ENCODE measurements at places on chromosomes 5 and 9.

- DNase-seq, result no peak
Observed at GRCh38 chr5:91643797-91644196, 260.7 kb upstream of the ARRDC3 start.

DNA sequence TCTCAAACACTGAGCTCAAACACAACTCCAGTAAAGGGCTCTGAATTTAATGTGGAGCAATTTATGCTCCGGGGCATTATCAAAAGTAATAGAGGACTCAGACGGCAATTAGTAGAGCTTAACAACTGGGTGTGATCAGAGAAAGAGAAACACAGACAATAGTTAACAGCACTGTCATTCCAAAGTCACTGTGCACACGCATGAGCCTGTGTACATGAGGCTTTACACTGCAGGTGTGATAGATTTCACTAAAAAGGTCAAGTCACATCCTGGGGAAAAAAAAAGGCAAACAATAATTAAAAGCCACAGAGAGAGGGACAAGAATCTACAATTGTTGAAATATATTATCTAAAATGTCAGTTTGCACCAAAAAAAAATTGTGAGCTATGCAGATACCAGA, 956.5 kb downstream of the CDH18 start:
- no peak for DNase-seq

DNA sequence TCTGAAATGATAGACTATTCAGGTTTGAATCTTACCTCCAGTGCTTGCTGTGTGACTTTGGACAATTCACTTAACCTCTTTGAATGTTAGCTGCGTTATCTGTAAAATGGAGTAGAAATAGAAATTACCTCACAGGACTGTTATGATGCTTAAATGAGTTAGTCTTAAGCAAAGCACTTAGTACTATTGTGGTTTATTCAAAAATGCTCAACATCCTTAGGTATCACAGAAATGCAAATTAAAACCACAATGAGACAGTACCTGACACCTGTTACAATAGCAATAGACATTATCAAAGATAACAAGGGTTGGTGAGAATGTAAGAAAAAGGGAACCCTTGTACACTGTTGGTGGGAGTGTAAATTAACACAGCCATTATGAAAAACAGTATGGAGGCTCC, 77.6 kb upstream of the FREM1 start:
- DNase-seq, result no peak

DNA sequence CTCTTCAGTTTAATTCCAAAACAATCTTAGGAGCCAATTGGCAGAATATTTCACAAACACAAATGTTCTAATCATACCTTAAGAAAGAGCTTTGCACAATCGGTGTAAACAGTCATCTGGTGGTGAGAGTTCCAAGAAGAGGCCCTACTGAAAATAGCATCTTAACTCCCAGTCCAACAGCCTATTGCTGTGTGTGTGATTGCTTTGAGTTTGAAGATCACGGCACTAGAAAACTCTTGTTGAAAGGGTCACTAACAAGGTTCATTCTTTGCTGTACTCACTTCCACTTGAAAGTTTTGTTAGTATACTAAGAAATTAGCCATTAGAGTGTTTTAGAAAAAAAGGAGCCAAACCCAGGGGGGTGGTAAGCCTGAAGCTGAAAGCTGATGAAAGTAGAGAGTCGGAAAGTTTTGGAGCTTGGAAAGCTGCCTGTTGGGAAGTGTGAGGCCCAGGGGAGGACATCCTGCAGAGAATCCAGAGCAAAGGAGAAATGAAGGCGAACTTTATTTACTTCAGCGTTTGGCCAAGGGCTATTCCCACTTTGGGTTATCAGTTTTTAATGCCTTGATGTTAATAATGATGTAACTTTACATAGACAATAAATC, 180.3 kb upstream of the GHR start:
- no peak for DNase-seq

DNA sequence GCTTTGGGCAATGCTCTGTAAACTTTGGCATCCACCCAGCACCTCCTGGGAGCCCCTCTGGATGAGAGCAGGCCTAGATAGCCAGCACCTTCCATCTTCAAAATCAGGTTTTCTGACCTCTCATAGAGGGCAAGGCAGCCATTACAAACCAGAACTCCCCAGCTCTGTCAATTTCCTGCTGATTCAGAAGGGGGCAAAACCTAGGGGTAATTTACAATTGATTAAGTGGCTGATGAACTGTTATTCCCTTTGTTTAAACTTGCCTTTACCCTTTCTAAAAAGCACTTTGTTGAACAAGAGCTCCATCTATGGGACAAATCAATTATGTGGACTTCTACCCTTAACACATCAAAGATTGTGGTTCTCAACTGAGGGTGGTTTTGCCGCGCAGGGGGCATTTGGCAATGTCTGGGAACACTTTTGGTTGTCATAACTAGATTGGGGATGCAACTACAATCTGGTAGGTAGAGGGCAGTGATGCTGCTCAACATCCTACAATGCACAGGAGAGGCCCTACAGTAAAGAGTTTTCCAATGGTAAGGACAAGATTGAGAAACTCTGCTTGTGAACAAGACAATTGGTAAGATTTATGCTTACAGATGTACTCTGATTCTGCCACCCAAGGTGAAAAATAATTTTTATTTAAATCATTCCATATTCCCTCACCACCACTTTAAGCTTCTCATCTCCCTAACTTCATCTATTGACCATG, 184.1 kb downstream of the MARCHF11 start:
- no peak for DNase-seq
